ENCODE measurements at places on chromosomes 1 and 21.

GRCh38 chr1:150511551-150511950 lies 3.6 kb downstream of the ECM1 start:
- no peak for DNase-seq

DNA sequence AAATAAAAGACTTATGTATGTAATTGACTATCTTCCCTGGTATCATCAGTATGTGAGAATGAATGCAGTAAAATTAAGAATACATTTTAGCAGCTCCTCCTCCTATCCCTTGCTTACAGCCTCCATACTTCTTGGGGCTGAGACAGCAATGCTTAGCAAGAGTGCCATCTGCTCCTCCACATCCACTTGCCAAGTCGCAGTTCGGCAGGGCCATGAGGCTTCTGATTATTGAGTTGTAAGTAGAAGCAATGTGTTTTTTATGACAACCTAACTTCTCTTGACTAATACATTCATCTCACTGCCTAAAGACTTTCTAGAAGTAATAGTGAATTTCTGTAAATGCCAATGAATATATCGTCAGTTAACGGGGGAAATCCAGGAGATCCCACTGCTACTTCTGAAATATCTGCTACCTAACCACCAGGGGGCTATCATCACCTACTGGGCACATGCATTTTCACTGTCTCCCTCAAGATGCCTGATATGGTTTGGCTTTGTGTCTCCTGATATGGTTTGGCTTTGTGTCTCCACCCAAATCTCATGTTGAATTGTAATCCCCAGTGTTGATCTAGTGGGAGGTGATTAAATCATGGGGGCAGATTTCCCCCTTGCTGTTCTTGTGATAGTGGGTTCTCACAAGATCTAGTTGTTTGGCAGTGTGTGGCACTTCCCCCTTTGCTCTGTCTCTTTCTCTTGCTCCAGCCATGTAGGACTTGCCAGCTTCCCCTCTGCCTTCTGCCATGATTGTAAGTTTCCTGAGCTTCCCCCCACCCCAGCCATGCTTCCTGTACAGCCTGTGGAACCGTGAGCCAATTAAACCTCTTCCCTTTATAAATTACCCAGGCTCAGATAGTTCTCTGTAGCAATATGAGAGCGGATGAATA lies 59.6 kb downstream of the EXTL2 start:
- no peak for DNase-seq

GRCh38 chr1:147209825-147210821 lies 15.0 kb downstream of the FMO5 start:
- DNase-seq, result no peak

- no peak for DNase-seq
Measured at GRCh38 chr1:39822146-39822545, 33.5 kb upstream of the BMP8B start.

DNA sequence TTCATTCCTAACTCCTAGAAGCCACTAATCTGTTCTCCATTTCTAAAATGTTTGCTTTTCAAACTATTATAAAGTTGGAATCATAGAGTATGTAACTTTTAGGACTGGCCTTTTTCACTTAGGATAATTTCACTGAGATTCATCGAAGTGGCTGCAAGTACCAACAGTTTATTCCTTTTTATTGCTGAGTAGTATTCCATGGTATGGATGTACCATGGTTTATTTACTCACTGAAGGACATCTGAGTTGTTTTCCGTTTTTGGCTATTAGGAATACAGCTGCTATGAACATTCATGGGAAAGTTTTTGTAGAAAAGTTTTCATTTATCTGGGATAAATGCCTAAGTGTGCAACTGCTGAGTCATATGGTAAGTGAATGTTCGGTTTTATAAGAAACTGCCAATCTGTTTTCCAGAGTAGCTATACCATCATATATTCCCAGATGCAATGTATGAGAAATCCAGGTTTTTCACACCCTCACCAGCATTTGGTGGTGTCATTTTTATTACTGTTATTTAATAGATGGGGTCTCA lies 66.3 kb downstream of the SLC27A3 start:
- no peak for DNase-seq

All from stimulated activated CD8-positive, alpha-beta memory T cell treated with anti-CD3 and anti-CD28 coated beads, Interleukin-12 subunit alpha, Interleukin-12 subunit beta, amount 100 ng/mL, for 1 hour (primary cell).